ENCODE measurements at places on chromosomes 16 and 17.

- no peak for DNase-seq
Measured at GRCh38 chr16:83887564-83887963, 11.4 kb upstream of the MLYCD start.

DNA sequence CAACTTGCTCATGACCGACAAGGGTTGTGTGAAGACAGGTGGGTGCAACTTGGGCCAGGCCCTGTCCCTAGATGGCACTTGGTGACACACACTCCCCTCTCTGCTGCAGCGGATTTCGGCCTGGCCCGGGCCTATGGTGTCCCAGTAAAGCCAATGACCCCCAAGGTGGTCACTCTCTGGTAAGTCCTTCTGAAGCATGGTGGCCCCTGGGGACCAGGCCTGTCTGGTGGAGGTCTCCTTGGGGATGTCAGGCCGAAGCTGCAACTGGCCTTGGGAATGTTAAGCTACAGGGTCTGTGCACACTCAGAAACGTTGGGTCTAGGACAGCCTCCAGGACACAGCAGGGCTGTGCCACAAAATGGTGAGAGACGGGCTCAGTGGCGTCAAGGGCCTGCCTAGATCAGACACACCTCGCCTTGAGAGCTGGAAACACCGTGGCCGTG, 6.8 kb downstream of the CDK10 start:
- DNase-seq: no peak

DNA sequence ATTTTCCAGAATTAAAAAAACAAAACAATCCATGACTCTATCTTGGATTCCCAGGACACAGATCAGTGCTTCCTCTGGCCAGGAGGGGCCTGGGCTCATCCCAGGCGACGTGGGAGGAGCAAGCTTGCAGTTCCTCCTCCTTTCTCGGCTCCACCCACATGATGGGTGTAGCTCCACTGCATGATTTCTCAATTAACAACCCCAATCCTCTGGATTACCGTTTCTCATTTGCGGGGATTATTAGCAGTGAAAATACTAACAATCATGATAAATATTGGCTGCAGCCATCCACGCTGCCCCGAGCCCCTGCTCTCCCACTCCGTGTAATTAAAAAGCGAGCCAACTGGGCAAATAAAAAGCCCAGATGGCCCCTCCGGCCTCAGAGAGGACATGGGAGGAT, 46.4 kb upstream of the SDK2 start:
- DNase-seq: no peak

DNA sequence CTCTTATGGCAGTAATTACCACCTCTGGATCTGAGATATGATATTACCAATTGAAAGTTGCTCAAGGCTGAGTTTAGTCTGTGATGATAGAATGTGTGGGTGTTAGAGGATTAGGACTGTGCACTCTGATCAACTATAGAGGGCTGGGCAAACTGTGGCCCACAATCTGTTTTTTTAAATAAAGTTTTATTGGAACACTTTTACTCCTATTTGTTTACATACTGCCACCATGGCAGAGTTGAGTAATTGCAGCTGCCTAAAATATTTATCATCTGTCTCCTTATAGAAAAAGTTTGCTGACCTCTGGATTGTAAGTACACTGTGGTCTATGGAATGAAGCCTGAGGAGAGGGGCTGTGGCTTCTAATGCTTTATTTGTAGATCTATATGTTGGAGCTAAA, 71.5 kb upstream of the N4BP1 start:
- DNase-seq: no peak

DNA sequence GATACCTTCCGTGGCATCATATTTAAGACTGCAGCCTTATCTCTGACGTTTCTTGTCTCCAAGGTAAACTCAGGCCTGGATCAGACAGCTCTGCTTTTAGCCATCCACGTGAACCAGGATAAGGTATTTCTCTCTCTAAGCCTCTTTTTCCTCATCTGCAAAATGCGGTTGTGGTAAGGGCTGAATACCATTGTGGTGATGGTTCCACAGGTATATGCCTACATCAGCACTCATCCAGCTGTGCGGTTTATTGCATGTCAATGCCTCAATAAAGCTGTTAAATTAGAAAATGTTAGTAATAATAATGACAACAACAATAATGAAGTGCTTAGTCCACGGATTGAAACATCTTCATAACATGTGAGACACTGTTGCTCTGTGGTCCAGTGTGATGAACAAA, 104.4 kb downstream of the GRIN2A start:
- DNase-seq: no peak

All from SW 1271 (cell line).